Activated T-helper 2 cell treated with anti-CD3 and anti-CD28 coated beads, Interferon-gamma antibody, Interleukin-2, Interleukin-4, amounts not matched to agents 10 μg/mL and 5 μg/mL and 100 μg/mL, durations not matched to agents 14 hours and 24 hours and 36 hours (primary cell): ENCODE measurements at places on chromosomes 5 and 9. TPM values are rescaled to one million over a fixed set of nuclear protein-coding genes. Genes with fewer than 3 reads are reported as not detected.

- H3K36me3 ChIP-seq, result no peaks in the 10 kb centered on the region
- peaks cover 2% of the 10 kb centered on the region for H3K4me1 ChIP-seq
- no peak overlapping the region for H3K27ac ChIP-seq
- H3K4me3 ChIP-seq, result no peak overlapping the region
Measured at GRCh38 chr5:141709699-141710267, 27.8 kb upstream of the ARAP3 start.

DNA sequence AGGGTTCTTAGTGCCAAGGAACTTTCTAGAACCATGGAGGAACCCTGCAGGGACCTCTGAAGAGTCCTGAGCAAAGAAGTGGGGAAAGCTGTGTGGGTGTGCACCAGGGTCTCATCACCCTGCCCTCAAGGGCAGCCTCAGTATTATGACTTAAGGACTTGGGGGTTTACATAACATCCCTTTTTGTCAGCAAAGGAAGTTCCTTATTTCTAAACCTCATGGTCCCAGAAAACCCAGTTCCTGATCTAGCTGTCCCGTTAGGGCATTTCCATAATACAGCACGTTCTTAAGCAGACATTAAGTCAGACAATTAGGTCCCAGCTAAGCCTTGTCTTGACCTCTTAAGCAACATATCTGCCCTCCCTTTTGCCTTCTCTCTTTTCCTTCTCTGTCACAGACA is 57.3 kb downstream of the DAPK1 start:
- no peak for DNase-seq
- no peaks in the 10 kb centered on the region for H3K27me3 ChIP-seq
- H3K36me3 ChIP-seq, result no peaks in the 10 kb centered on the region
- H3K4me1 ChIP-seq, result peaks cover 3% of the 10 kb centered on the region
- H3K4me3 ChIP-seq, result no peak overlapping the region

GRCh38 chr9:127853312-127854183 is 910 bp downstream of the ENG start:
- peaks cover 40% of the 10 kb centered on the region for H3K36me3 ChIP-seq
- peak overlapping the region; percentile 87 for H3K4me3 ChIP-seq
- H3K27ac ChIP-seq, result peak overlapping the region; percentile 80
- DNase-seq, result no peak

Gene CARTPT
- not detected in 2 replicates for total RNA-seq

- H3K27me3 ChIP-seq, result no peaks in the 10 kb centered on the region
- H3K27ac ChIP-seq, result no peak overlapping the region
- DNase-seq, result no peak
- peaks cover 23% of the 10 kb centered on the region for H3K4me1 ChIP-seq
- H3K36me3 ChIP-seq, result peaks cover 6% of the 10 kb centered on the region
- no peak overlapping the region for H3K4me3 ChIP-seq
Measured at GRCh38 chr5:156896546-156896945, 46.5 kb downstream of the PPP1R2B start.

- peaks cover 37% of the 10 kb centered on the region for H3K4me1 ChIP-seq
- H3K4me3 ChIP-seq, result no peak overlapping the region
- DNase-seq, result no peak
Measured at GRCh38 chr9:76453785-76454184, 5.2 kb upstream of the GCNT1 start.

GRCh38 chr5:94028001-94028400 is 286.6 kb upstream of the POU5F2 start:
- no peaks in the 10 kb centered on the region for H3K27me3 ChIP-seq
- no peaks in the 10 kb centered on the region for H3K4me1 ChIP-seq
- H3K27ac ChIP-seq, result no peak overlapping the region
- H3K36me3 ChIP-seq, result peaks cover 5% of the 10 kb centered on the region

- no peak overlapping the region for H3K4me3 ChIP-seq
- peaks cover 5% of the 10 kb centered on the region for H3K36me3 ChIP-seq
- H3K27me3 ChIP-seq, result no peaks in the 10 kb centered on the region
- H3K27ac ChIP-seq, result no peak overlapping the region
- H3K4me1 ChIP-seq, result peaks cover 25% of the 10 kb centered on the region
Measured at GRCh38 chr5:82882316-82882715, 194.9 kb downstream of the TMEM167A start.

Gene MVB12B
- 0.23 and 0.50 TPM in 2 replicates for total RNA-seq

DNA sequence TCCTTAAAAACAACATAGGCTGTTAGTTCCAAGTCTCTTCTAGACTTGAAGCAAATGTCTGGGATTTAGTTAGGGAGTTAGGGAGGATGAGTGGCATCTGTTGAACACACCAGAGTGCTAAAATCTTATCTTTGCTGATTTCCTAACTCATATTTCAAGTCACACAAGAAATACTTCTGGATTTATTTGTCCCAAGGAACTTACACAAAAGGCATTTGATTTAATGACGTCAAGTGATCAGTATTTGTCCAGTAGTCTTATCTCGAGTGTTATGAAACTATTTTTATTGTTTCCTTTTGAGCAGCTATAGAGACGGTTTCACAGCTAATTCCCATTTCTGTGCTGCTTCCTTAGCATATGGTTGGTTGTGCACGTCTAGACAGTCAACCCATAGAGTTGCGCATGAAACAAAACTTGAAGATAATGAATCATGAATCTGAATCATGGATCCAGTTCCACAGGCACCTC is 140.5 kb upstream of the TUT7 start:
- H3K4me1 ChIP-seq, result no peaks in the 10 kb centered on the region
- H3K4me3 ChIP-seq, result no peak overlapping the region
- peaks cover 8% of the 10 kb centered on the region for H3K27me3 ChIP-seq
- no peak overlapping the region for H3K27ac ChIP-seq
- no peaks in the 10 kb centered on the region for H3K36me3 ChIP-seq

Gene PFN3
- total RNA-seq, result not detected in 2 replicates

DNA sequence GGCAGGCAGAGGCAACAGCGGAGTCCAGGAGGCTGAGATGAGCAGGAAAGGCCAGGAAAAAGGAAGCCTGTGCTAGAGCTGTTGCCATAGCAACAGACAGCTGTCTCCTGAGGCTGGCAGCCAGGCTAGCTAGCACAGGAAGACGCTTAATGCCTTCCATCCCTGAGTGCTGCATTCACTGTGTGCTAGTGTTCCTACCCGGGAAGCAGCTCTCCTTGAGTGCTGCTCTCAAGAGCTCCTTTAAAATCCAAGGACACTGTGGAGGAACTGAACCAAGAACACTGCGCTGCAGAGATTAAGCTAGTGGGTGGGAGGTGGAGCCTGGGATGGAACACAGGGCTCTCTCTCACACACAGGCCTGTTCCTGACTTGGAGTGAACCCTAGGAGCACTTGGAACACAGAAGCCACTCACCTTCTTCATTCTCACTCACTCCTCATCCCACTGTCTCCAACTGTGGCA is 53.5 kb upstream of the IL7R start:
- H3K27me3 ChIP-seq, result no peaks in the 10 kb centered on the region
- peak overlapping the region; percentile 24 for H3K27ac ChIP-seq
- no peak overlapping the region for H3K4me3 ChIP-seq
- H3K36me3 ChIP-seq, result peaks cover 6% of the 10 kb centered on the region

- H3K4me3 ChIP-seq, result no peak overlapping the region
- peaks cover 12% of the 10 kb centered on the region for H3K36me3 ChIP-seq
- H3K27ac ChIP-seq, result peak overlapping the region; percentile 30
- DNase-seq, result no peak
- H3K27me3 ChIP-seq, result no peaks in the 10 kb centered on the region
Measured at GRCh38 chr9:133122935-133123611, 2.0 kb upstream of the RALGDS start.

DNA sequence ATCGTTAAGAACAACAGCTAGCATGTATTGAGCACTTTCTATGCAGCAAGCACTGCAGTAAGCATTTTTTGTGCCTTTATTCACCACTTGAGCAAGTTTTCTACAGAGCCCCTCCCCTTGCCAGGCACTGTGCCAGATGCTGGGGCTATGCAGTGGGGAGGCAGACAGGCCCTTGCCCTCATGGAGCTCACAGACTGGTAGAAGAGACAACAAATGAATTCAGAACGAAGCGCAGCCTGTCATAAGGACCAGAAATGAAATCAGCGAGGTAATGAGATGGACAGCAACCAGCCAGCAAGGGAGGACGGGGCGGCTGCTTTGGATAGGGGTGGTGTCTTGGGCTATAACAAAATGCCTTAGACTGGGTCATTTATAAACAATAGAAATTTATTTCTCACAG is 68.8 kb downstream of the C9orf50 start:
- no peaks in the 10 kb centered on the region for H3K36me3 ChIP-seq
- H3K27ac ChIP-seq, result no peak overlapping the region
- peaks cover 42% of the 10 kb centered on the region for H3K27me3 ChIP-seq
- DNase-seq, result no peak
- peaks cover 2% of the 10 kb centered on the region for H3K4me1 ChIP-seq
- H3K4me3 ChIP-seq, result no peak overlapping the region

Gene FSTL4
- total RNA-seq, result 2.1 and 2.5 TPM in 2 replicates

- peaks cover 3% of the 10 kb centered on the region for H3K36me3 ChIP-seq
- peaks cover 13% of the 10 kb centered on the region for H3K4me1 ChIP-seq
- no peak overlapping the region for H3K4me3 ChIP-seq
- no peak for DNase-seq
Measured at GRCh38 chr5:180067986-180068385, 3.6 kb downstream of the RNF130 start.

DNA sequence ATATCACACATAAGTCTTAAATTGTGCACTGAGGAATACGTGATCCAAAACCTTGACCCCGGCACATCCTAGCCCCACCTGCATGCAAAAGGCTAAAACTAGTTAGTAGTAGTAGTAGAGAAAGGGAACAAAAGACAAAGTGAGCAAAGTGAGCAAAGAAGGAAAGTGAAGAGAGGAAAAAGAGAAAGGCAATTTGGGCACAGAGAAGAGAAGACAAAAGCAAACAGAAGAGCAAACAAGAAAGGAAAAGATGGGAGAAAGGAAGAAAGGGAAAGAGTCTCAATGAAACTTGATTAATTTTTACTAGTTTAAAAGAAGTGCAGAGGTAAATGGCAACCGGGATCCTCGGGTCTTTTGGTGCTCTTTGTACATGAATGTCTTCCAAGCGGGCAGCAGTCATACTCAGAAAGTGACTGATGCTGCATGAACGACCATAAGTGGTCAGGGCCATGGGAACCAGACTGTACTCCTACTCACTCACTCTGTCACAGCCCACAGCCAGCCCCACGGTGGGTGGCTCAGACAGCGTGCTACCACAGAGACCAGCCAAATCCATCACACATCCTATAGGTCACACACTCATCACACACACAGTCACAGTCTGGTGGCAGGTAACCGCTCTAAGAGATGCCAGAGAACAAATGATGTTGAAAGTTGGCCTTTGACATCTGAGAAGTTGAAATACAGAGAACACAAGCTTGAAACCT is 203.9 kb downstream of the FBN2 start:
- H3K4me1 ChIP-seq, result no peaks in the 10 kb centered on the region
- no peak for DNase-seq
- no peaks in the 10 kb centered on the region for H3K36me3 ChIP-seq
- H3K27me3 ChIP-seq, result no peaks in the 10 kb centered on the region

DNA sequence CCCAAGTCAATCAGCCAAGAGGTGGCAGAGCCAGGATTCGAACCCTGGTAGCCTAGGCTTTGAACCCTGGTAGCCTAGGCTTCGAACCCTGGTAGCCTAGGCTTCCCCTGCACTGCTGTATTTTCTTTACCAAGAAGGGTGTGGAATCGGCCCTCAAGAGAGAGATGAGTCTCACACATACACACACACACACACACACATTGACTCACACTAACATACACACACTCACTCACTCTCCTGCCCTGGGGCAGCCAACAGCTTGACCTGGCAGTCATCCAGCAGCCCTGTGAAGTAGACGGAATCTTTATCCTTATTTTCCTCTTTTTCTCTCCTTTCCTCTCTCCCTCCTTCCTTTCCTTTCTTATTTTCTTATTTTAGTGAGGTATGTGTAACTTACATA is 55.4 kb upstream of the RPL26L1 start:
- peaks cover 3% of the 10 kb centered on the region for H3K36me3 ChIP-seq
- no peak overlapping the region for H3K27ac ChIP-seq
- H3K4me1 ChIP-seq, result no peaks in the 10 kb centered on the region
- DNase-seq, result no peak
- H3K4me3 ChIP-seq, result no peak overlapping the region

GRCh38 chr5:57041570-57041969 is 89.6 kb upstream of the MIER3 start:
- H3K4me1 ChIP-seq, result no peaks in the 10 kb centered on the region
- no peaks in the 10 kb centered on the region for H3K36me3 ChIP-seq
- no peak for DNase-seq
- peaks cover 7% of the 10 kb centered on the region for H3K27me3 ChIP-seq
- no peak overlapping the region for H3K27ac ChIP-seq
- no peak overlapping the region for H3K4me3 ChIP-seq

Gene BAAT
- total RNA-seq, result not detected in 2 replicates

DNA sequence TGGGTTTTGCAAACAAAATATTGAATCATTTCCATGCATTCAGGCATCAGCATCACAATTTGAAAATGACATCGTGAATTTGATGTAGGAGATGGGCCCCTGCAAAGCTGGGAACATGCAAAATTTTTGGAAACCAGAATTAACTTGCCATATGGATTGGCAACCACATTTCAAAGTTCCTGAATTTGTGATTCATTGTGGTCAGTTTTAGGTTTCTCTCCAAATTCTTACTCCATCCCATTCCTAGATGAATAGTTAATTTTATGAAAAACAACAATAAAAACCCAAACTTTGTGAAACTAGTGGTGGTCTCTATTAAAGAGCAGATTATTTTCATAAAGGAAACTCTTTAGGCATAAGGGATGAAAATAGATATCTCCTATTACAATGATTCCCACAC is 107.8 kb upstream of the SLIT3 start:
- no peak overlapping the region for H3K4me3 ChIP-seq
- no peaks in the 10 kb centered on the region for H3K36me3 ChIP-seq
- no peak for DNase-seq
- no peak overlapping the region for H3K27ac ChIP-seq

DNA sequence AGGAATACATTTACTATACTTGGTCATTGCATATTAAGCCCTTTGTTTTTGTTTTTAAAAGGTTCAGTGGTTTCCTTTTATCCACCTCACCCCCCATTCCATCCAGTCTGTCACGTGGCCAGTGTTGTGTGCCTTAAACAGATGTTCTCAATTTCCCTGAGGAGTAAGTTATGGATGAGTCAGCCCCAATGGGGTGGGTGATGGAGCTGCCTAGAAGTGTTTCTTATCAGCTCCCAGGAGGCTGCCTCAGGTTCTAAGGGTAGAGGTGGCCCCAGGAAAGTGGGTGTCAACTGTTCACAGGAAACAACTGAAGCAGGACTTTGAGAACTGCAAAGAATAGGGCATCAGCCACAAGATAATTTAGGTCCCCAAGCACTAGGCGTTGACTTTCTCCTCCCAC is 41.1 kb downstream of the ACTBL2 start:
- no peaks in the 10 kb centered on the region for H3K36me3 ChIP-seq
- peaks cover 11% of the 10 kb centered on the region for H3K4me1 ChIP-seq
- no peak for DNase-seq
- H3K4me3 ChIP-seq, result no peak overlapping the region
- H3K27me3 ChIP-seq, result peaks cover 3% of the 10 kb centered on the region

GRCh38 chr9:119273325-119273904 is 95.8 kb downstream of the BRINP1 start:
- H3K36me3 ChIP-seq, result no peaks in the 10 kb centered on the region
- DNase-seq, result no peak
- no peaks in the 10 kb centered on the region for H3K4me1 ChIP-seq
- no peaks in the 10 kb centered on the region for H3K27me3 ChIP-seq
- H3K27ac ChIP-seq, result no peak overlapping the region
- no peak overlapping the region for H3K4me3 ChIP-seq
